Ascending aorta (tissue), 2 donors: ENCODE measurements at places on chromosomes 7 and 10. TPM values are rescaled to one million over a fixed set of nuclear protein-coding genes. Genes with fewer than 3 reads are reported as not detected.

HMX3 gene
- not detected for total RNA-seq

LRIT2 gene
- not detected for total RNA-seq

LIPM gene
- total RNA-seq = not detected

GPR85 gene
- total RNA-seq = not detected

H2BK1 gene
- not detected for total RNA-seq

R3HCC1L gene
- 3.1 TPM for total RNA-seq

TMEM213 gene
- total RNA-seq = not detected

TAS2R5 gene
- not detected for total RNA-seq
